NCI-H1436 treated with DMSO at 0.1 percent for 48 hours (cell line): ENCODE measurements at places on chromosomes 5 and 9.

DNA sequence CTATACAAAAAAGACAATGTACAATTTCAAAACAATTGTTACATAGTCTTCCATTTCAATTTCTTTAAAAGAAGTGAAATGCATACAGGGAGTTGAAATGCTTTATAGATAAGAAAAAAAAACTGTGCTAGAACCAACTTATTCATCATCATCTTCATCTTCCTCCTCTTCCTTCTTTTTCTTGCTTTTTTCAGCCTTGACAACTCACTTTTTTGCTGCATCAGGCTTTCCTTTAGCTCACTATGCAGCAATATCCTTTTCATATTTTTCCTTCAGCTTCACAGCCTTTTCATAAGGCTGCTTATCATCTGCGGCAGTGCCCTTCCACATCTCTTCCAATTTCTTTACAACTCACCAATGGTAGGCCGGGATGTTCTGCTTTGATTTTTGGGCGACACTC lies 4.4 kb downstream of the LHFPL2 start:
- DNase-seq = no peak

DNA sequence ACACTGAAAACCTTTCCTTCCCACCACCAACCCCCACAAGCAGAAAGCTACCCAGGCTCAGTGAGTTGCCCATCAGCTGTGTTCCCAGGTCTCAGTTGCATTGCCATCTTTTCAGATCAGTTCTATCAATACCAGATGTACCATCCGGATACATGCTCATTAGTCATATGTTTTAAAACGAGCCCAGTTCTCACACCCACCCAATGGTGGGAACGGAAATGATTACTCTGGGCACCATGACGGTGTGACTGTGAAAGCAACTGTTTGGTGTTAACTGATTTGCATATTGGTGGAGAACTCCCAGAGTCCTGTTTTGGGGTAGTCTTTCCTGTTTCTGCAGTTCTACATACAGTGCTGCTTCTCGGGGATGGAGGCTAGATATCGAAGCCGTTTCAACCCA lies 212.3 kb downstream of the TRIM36 start:
- no peak for DNase-seq

GRCh38 chr5:163885117-163885516 lies 379.7 kb downstream of the MAT2B start:
- no peak for DNase-seq

DNA sequence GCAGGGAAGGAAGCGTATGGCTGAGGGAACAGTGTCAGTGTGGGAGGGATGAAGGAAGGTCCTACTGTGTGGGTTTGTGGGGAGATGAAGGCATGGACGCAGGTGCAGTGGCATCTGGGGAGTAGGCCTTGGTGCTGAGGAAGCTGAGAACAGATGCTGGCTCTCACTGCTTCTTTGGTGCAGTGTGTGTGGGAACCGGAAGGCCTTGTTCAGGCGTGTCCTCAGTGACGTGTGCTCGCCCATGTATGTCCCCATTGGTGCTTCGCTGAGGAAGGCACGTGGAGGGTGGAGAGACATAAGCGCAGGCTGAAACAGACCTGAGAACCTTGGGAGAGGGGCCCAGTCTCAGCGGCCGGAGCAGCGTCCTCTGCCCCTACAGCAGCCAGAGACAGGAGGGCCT lies 18.7 kb downstream of the ADAMTS13 start:
- DNase-seq = no peak

DNA sequence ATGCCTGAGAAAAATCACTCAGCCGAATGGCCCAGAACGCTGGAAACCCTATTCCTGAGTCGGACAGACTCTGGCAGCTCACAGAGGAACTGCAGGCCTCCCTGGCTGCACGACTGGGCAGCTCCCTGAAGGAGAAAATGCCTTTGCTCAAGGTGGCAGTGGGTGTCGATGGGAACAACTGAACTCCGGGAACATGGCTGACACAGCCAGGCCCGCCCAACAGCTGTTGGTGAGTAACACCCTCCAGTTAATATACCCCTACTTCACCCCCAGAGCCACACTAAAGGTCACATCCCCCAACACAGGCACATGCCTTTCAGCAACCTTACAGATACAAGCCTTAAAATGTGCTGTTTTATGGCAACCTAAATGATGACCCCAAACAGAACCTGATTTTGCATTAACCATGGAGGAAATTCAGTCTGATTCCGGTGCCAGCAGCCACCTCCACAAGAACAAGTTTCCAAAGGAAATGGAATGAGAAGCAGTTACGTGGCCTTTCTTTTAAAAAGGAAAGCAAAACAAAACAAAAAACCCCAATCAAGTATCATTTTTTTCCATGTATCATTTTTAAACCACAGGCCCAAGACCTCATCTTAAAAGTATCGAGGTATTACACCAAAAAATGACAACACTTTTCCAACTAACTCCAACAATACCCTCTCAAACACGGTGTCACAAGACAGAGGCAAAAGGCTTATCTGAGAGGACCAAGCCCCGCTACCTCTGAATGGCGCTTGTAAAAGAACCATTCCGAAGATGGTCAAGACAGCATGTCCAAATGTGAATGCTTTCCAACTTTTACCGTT lies 3.1 kb downstream of the KLF9 start:
- DNase-seq = no peak

GRCh38 chr9:134445000-134445399 lies 118.7 kb downstream of the RXRA start:
- DNase-seq = no peak

DNA sequence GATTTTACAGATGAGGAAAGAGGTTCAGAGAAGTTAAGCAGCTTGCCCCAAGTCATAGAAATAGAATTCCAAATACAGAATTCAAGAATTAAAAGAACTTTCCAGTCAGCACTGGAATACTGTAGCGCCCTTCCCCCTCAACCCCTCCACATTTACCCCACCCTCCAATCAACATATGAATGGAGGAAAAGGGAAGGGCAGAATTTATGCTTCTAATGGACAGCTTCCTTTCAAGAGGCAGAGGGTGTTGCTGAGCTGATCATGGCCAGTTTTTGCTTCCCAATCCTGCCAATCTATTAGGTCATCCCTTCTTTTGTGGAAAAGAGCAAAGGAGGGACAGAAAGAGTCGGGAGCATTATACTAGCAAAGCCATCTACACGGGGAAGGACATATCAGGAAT lies 39.1 kb upstream of the ANKRD31 start:
- no peak for DNase-seq

DNA sequence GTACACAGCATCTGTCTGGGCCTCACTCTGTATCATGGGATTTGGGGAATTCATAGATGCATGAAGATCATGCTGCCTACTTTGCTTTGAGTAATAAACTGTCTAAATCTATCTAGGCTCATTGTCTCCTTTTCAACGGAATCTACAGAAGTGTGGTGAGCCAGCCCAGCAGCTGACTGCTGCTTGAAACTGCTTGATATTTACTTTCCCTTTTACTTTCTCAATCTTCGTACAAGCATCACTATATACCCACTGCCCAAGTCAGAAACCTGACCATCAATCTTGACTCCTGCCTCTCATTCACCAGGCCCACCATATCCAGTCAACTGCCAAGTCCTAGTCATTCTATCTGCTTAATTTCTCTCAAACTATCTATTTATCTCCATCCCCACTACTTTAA lies 142.9 kb downstream of the NR2F1-AS1 start:
- no peak for DNase-seq
